Panc1 (cell line): ENCODE measurements at places on chromosomes 3 and 15. TPM values are rescaled to one million over a fixed set of nuclear protein-coding genes. Genes with fewer than 3 reads are reported as not detected.

DNA sequence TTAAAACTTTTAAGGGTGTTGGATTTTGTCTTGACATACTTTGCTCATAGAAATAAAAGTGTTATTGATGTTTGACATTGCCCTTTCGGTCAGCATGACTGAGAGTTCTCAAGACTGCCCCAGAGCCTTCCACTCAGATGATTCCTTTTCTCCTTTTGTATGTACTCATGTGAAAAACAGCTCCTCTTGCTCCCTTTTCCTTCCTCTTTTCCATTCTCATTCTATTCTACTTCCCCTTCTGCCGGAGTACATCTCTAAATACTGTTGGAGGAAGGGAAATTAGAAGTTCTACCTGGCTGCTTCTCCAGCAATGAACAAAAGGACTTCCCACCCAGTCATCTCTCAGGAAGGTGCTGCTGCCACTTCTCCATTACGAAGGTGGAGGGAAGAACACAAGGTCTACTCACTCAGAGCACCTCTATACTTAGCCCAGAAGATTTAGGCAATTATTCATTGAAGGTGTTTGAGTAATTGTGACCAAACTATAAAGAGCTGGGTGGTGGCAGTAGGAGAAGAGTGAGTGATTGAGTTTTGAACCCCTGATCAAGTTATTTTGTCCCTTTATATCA, 163.8 kb upstream of the MBNL1 start:
- H3K4me1 ChIP-seq: no peaks in the 10 kb centered on the region
- no peaks in the 10 kb centered on the region for H3K36me3 ChIP-seq
- no peak overlapping the region for H3K4me3 ChIP-seq
- H3K27ac ChIP-seq: no peak overlapping the region

Gene TMEM108
- 0.41 TPM for total RNA-seq

GRCh38 chr15:51588966-51589365, 33.6 kb downstream of the DMXL2 start:
- H3K27me3 ChIP-seq: no peaks in the 10 kb centered on the region
- H3K27ac ChIP-seq: no peak overlapping the region
- DNase-seq: no peak
- H3K36me3 ChIP-seq: no peaks in the 10 kb centered on the region

GRCh38 chr3:43795491-43795890, 104.8 kb downstream of the ABHD5 start:
- H3K27me3 ChIP-seq: no peaks in the 10 kb centered on the region
- H3K4me1 ChIP-seq: no peaks in the 10 kb centered on the region
- H3K4me3 ChIP-seq: no peak overlapping the region
- H3K27ac ChIP-seq: no peak overlapping the region

Gene CCRL2
- not detected for total RNA-seq

Gene NUTM1
- 0.05 TPM for total RNA-seq

DNA sequence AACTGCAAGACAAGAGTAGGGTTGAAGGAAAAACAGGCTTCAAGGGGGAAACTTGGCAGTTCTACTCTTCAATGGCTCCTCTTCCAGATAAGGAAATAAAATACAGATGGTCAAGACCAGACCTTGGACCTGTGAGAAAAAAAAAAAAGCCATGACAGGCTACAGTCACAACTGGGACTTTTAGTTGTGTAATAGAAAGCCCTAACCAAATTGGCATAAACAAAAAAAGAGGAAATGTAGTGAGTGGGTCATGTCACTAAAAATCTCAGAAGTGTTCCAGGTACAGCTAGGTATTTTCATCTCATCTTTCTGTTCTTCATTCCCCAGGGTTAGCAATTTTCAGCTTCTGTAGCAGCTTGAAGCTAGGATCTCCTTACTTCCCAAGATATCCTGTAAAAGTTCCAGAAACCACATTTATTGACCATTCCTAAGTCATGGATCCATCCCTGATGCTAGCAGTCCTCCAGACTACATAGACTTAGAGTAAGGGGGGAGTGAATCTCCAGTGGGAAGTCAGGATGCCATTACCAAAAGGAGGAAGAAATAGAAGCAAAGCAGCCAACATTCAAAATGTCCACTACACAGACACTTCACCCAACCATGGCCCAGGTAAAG, 61.0 kb upstream of the CSTA start:
- H3K4me3 ChIP-seq: no peak overlapping the region
- H3K27me3 ChIP-seq: peaks cover 27% of the 10 kb centered on the region
- H3K4me1 ChIP-seq: no peaks in the 10 kb centered on the region
- H3K27ac ChIP-seq: no peak overlapping the region

DNA sequence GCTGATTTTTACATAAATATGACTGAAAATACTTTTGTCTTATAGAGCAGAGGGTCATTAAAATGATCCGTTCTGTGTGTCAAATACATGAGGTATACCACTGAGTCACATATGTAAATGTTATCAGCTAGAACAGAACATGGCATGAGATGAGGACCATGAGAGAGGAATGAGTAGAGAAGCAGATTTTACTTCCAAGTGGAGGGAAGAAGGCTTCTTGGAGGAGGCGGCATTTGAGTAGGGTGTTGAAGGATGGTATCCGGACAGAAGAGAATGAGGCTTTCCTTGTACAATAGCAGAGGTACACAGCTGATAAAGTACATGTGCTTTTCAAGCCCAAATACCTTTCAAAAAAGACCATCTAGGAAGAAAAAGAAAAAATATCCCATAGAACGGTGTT, 4.8 kb downstream of the LIPC start:
- no peaks in the 10 kb centered on the region for H3K36me3 ChIP-seq
- H3K4me1 ChIP-seq: peaks cover 15% of the 10 kb centered on the region
- no peak for DNase-seq

Gene RASL12
- 0.67 TPM for total RNA-seq

GRCh38 chr3:43296565-43296964, 10.2 kb downstream of the SNRK start:
- no peak overlapping the region for H3K4me3 ChIP-seq
- no peak overlapping the region for H3K27ac ChIP-seq
- no peaks in the 10 kb centered on the region; the same call in 1 of the 2 replicates for H3K4me1 ChIP-seq
- H3K36me3 ChIP-seq: no peaks in the 10 kb centered on the region; the same call in 1 of the 2 replicates
- H3K27me3 ChIP-seq: no peaks in the 10 kb centered on the region
- no peak for DNase-seq

DNA sequence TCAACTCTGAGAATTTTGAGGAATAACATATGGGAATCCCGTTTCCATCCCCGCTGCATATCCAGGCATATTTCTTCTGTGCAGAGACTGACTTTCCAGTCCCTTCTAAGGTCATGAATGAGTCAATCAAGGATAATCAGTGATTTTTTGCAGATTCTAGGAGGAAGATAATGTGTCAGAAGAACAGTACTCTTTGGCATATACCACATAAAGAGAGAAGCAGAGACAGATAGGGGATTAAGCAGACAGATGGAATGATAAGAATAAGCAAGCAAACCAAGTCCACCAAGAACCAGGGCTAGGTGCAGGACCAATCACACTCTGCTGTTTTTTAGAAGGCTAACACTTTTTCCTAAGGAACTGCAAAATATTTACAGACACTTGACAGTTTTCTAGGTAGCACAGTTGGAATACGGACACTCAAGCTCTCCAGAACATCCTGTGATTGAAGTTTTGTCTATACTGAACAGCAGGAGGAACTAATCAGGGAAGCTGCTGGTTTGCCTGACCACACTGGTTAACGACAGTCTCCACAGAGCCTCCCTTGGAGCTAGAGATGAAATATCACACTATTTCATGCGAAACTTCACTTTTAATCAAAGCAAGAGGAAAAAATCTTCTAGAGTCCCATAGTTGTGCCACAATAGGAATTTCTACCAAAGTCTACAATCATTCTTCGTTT, 450.0 kb upstream of the KCNMB2 start:
- H3K4me1 ChIP-seq: peaks cover 20% of the 10 kb centered on the region
- H3K27me3 ChIP-seq: no peaks in the 10 kb centered on the region

GRCh38 chr15:62413153-62413552, 248.1 kb upstream of the C2CD4B start:
- H3K4me1 ChIP-seq: no peaks in the 10 kb centered on the region
- H3K27ac ChIP-seq: no peak overlapping the region
- DNase-seq: no peak
- H3K36me3 ChIP-seq: no peaks in the 10 kb centered on the region
- H3K27me3 ChIP-seq: no peaks in the 10 kb centered on the region

Gene APBA2
- 0.31 TPM for total RNA-seq

Gene TERC
- 6.0 TPM for total RNA-seq

Gene ZNF620
- 1.3 TPM for total RNA-seq

DNA sequence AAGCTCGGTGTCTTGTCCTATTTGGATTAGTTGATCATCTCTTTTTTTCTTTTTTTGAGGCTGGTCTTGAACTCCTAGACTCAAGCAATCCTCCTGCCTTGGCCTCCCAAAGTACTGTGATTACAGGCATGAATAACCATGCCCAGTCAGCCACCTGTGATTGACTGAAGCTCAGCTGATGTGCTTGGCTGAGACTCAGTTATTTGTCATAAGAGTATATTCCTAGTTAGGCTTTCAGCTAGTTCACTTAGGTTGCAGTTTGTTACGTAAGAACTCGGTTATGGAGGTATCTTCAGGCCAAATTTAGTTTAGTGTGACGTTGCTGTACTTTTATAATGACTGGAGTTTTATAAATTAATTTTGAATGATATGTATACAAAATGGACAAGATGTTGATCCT, 365.0 kb downstream of the SV2B start:
- no peaks in the 10 kb centered on the region for H3K36me3 ChIP-seq
- no peaks in the 10 kb centered on the region for H3K4me1 ChIP-seq
- no peaks in the 10 kb centered on the region; the same call in 1 of the 2 replicates for H3K27me3 ChIP-seq
- no peak for DNase-seq
- H3K4me3 ChIP-seq: no peak overlapping the region

Gene DYNLT2B
- total RNA-seq: 41.4 TPM

Gene ZNF860
- 8.9 TPM for total RNA-seq

DNA sequence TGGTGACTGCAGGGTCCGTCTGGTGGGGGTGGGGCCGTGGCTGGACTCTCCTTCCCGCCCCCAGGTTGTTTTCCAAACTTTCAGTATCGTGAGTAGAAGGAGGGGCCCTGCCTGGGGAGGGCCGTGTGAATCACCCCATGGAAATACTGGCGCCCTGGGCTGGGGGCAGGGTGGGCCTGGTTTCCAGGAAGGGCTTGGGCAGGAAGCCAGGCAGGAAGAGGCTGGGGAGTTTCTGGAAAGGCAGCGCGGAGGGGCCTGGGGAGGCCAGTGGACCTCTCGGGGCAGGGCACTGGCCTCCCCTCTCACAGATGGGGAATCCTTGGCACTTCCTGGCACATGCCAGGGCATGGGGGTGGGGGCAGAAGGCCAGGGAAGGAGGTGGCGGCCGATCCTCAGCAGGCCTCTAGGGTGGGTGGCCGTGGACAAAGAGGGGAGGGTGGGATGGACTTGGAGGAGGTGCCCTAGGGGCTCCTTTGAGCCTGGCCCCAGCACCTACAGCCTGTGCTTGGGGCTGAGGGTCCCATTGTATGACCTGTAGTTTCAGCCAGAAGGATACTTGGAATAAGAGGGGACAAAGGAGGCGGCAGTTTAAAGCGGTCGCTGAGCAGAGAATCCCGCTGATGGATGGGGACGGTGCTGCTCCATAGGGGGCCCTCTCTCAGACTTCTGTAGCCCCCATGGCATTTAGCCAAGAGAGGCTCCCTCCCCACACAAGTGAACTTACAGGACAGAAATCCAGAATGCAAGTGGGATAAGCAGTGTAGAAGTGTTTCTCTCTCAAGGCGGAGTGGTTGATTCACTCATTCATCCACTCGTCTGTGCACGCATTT, 56.5 kb upstream of the GATA2 start:
- H3K27ac ChIP-seq: no peak overlapping the region
- no peaks in the 10 kb centered on the region for H3K36me3 ChIP-seq
- DNase-seq: no peak

Gene MAP3K13
- total RNA-seq: 26.6 TPM

- no peak for DNase-seq
- H3K4me3 ChIP-seq: no peak overlapping the region
- no peaks in the 10 kb centered on the region for H3K4me1 ChIP-seq
Observed at GRCh38 chr3:71300951-71301393, 282.6 kb downstream of the FOXP1 start.

- H3K4me3 ChIP-seq: no peak overlapping the region
- no peaks in the 10 kb centered on the region for H3K36me3 ChIP-seq
- H3K27ac ChIP-seq: no peak overlapping the region
Observed at GRCh38 chr15:25734680-25735355, 128.3 kb downstream of the ATP10A start.

Gene TMC3
- not detected for total RNA-seq

GRCh38 chr15:60381148-60381788, 16.5 kb downstream of the ANXA2 start:
- H3K4me1 ChIP-seq: peaks cover 99% of the 10 kb centered on the region
- no peak overlapping the region for H3K4me3 ChIP-seq
- no peaks in the 10 kb centered on the region for H3K27me3 ChIP-seq
- DNase-seq: no peak
- H3K27ac ChIP-seq: peak overlapping the region; percentile 100

Gene KBTBD8
- 0.98 TPM for total RNA-seq
